ENCODE measurements at places on chromosomes 13 and 19.

- no peak for DNase-seq
These were observed 44.5 kb downstream of the GAS6 start for GRCh38 chr13:113819341-113819730.

- DNase-seq = no peak
These were observed 924 bp downstream of the TNFSF13B start for GRCh38 chr13:108270442-108270841.

DNA sequence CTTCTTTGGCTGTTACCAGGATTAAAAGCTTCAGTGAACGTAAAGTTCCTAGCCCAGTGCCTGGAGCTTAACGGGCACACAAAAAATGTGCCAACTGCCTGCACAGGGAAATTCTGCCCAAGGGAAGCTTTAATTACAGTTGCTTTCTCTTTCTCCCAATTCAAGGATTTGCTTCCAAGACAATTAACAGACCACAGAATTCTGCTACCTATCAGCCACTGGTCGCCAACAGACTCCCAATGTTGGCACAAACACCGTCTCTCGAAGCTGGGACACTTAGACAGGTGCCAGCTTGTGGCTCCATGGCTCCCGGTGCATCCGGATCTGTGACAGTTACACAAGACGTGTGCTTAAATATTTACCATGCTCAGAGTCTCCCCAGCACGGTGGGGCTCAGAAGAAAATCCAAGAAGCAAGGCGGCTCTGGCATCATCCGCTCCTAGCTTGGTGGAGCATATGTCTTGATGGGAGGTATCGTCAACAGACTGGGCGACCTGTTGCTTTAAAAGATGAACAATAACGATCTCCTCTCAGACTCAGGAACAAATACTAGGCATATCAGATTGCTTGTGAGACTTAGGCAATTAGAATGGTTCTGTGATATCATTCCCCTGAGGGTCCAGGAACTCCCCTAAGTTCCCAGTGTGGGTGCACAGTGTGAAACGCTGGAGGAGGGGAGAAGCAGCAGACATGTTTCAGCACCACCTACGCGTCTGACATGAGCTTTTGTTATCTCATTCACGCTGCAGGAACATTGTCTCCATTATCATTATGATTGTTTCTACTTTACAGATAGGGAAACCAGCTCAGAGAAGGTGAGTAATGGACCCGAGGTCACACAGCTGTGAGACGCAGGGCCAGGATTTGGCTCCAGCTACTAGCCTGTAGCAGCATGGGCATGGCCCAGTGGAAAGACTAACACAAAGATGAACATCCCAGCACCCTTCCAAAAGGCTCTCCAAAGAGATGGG is 61.6 kb downstream of the ALOX5AP start:
- DNase-seq = no peak

DNA sequence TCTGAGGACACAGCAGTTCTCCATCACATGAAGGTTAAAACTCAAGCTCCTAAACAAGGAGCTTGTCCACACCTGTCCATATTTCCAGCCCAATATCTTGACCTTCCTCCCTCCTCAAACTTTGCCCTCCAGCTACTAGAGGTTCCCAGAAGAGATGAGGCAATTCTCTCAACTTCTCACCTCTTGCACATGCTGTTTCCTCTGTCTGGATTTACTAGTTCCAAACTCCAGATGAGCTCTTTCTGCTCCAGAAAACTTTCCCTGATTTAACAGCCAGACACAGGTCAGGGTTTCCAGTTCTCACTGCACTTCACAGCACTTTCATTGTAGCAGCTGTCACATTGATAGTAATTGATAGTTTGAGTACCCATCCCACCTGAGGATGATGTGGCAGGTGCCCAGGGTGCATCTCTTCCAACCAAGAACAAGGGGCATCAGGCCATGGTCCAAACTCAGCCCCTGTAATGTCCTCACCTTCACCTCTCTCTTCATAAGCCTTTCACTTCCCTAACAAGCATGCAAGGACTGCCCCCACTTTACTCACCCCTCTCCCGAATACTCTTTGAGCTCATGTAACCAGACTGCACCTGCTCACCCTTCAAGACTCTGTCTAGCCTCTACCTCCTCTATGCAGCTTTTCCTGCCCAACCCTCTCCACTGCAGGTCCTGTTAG is 3.0 kb upstream of the WDFY2 start:
- peak; percentile 8 for DNase-seq

- peak; percentile 72 for DNase-seq
These were observed 15.8 kb downstream of the ZNF574 start for GRCh38 chr19:42091742-42092141.

- DNase-seq = peak; percentile 53
These were observed 258.2 kb upstream of the STARD13 start for GRCh38 chr13:33543631-33544265.

GRCh38 chr19:46970815-46971214 is 48.8 kb upstream of the NPAS1 start:
- no peak for DNase-seq

DNA sequence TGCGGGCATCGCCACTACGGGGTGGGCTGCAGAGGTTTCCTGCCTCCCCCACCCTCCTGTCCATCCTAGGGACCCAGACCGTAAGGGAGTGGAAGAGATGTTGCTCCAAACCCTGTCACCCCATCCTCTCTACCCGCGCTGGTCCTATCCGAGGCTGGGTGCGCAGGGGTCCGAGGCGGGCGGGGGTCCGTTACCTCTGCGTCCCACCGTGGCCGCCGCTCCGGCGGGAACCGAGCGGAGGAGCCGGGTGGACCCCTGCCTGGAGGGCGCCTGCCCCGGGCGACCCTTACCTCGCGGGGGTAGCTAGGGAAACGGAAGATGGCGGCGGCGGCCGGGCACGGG is at the start of gene DGKH:
Gene DGKH, plus strand, starts transcription at position 307 of the 342 bp plus-strand sequence. CDS start 126 bp downstream, outside the sequence.
- DNase-seq = no peak

DNA sequence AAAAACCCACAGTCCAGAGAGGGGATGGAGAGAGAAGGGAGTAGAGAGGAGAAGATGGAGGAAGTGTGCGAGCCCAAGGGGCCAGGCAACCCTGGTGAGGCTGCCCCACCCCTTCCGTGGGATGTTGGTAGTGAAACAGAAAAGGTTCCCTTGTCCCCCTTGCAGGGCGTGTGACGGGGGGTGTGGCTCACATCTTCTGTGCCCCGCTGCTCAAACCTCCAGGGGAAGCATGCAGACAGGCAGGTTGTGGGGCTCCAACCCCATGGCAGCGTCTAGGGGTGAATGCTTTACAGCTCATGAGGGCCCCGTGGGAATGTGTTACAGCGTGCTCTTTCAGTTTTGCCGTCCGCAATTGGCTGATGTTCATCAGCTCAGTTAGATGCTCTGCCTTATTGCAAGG is 14.7 kb upstream of the EVI5L start:
- DNase-seq = no peak

GRCh38 chr13:97953376-97953970 is at the start of gene IPO5:
TSS of gene IPO5 (plus strand) at chr13:97953675. CDS start at chr13:97976697, 23,022 bp downstream.
- no peak for DNase-seq

DNA sequence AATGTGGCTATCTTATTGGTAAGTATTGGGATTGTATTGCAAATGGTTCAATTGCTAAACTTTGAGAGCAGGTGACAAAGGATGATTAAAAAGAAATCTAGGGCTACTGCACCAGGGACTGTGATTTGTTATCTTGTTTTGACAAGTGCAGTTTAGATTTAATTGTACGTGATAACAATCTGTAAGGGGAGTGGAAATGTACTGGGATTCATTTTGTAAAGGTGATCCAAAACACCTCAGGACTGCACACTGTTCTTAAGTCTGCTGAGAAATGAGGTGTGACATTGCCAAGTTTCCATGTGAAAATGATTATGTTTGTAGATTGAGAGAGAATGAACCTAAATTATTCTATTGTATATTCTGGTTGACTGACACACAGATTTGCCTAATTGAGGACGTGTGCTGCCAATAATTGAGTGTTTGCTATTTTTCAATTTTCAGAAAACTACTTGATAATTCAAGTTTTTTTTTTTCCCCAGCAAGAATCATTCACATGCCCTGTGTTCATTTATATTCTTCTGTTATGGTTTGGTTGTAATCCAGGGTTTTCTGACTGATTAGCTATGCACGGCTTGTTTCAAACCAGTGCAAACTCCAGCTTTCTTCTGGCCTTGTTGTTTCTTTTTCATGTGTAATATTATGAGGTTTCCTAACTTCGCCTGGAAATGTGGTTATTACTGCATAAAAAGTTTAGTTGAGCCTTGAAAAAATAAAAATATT is 308.0 kb downstream of the OLFM4 start:
- no peak for DNase-seq

DNA sequence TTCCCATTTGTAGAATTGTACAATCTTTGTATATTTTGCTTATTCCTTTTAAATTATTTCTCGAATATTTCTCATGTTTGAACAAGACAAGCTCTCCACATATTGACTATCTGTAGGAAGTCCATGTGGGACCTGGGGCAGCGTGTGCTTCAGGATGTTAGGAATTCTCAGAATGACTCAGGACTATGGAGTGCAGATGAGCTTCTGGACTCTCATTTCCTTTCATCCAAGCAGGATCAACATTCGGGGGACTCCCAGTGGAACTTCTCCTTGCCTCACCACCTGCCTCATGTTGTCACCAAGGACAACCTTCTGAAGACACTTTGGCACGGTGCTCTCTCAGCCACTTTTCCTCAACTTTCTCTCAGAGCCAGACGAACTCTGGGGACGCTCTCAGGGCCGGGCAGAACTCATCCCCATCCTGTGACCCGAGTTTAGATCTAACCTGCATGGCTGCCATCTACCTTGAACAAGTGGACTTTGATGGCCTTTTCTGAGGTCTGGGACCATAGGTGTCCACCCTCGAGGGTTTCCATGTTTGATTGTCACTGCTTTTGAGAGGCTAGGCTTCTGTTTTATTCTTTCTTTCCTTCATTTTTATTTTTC is 441.7 kb downstream of the IRS2 start:
- DNase-seq = peak; percentile 59

DNA sequence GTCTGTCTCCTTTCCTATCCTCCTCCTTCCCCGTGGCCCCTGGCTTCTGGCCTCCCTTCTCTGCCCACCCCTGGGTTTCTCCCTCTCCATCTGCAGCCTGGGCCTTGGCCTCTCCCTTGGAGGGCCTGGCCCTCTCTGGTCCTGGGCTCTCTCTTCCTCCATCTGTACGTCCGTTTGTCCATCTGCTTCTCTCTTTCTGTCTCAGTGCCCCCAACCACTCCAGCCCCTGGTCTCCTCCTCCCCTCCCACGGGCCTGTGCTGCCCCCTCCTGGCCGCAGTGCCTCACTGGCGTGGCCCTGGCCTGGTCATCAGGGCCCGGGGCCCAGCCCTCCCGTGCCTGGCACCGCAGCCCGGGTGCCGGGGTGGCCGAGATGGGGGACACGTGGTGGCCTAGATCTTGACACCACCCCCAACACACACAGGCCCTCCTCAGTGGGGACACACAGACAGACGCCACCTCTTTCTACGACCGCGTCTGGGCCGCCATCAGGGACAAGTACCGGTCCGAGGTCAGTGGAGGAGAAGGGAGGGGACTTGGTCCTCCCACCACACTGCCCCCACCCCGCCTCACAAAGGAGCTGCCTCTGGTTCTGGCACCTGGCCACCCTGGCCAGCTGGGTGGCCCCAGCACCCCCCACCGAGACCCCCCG is 11.3 kb downstream of the PRKCSH start:
- DNase-seq = peak; percentile 60

GRCh38 chr19:4633140-4633967 is 6.0 kb upstream of the TNFAIP8L1 start:
- DNase-seq = peak; percentile 93

- DNase-seq = no peak
These were observed 83.8 kb upstream of the WASF3 start for GRCh38 chr13:26473571-26474230.

DNA sequence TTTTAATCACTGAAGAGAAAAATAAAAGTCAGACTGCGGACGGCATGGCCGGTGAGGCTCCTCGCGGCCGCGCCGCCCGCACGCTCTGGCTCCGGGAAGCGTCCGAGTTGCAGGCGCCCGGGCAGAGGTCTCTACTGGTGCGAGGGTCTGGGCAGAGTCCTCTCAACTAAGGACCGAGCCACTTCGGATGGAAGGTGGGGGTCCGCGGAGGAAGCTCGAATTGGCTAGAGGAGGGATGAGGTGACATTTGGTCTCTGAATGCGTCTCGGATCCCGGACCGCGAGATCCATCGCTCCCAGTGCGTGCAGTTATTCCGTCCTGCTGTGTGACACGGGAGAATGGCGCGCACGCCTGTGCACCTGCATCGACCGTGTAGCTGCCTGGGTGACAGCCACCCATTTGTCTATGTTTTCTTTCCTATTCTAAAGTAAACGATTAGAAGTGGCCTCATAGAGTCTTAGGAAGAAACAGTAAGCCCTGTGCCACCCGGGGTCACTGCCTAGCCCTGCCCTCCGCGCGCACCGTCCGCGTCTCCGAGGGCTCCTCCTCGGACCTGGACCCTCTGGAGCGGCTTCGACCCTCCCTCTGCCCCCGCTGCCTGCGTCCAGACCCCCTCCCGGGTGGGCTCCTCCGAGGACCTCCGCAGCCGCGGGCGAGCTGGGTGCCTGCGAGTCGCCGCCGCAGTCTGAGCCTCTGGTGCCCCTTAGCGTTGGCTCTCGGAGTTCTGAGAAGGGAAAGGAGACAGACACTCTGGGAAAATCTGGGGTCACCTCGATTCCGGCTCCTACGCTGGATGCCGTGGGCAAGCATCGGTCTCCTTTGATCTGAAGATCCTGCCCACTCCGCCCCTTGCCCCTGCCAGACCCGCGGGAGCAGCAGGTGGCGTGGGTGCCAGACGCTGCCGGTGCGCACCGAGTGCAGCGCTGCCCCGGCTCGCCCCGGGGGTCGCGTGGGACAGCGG is 347.4 kb downstream of the LIG4 start:
- peak; percentile 65 for DNase-seq

DNA sequence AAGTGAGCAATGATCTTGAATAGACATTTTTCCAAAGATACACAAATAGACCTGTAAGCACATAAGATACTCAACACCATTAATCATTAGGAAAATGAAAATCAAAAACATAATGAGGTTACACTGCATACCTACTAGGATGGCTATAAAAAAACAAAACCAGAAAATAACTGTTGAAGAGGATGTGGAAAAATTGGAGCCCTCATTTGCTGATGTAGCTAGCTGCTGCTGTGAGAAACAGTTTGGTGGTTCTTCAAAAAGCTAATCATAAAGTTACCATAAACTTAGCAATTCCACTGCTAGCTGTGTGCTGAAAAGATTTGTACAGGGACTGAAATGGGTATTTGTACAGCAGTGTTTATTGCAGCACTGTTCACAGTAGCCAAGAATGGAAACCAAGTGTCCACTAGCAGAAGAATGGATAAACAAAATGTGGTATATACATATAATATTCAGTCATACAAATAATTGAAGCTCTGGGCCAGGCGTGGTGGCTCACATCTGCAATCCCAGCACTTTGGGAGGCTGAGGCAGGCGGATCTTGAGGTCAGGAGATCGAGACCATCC is 46.2 kb downstream of the PDS5B start:
- no peak for DNase-seq
